ENCODE measurements at places on chromosomes 4 and X.

GRCh38 chr4:186918466-186918865 lies 194.8 kb upstream of the FAT1 start:
- no peak for DNase-seq

GRCh38 chr4:7928711-7929110 lies 10.9 kb downstream of the AFAP1 start:
- DNase-seq, result no peak

- peak; percentile 78 for DNase-seq
Observed at GRCh38 chr4:173522160-173522950, 7.7 kb downstream of the HAND2 start.

DNA sequence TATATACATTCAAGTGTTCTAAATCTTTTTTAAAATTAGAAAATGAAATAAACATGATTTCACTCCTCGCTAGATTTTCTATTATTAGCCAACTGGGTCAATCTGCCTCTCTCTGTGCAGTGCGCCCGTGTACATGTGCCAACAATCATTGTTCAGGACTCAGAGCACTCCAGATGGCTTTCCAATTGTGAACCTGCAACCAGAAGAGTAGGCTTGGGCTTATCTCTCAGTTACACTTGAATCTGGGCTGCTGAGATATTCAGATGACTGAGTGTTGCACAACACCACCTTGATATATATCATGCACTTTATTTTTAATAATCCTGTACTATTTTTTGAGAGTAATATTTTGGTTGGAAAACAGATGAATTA lies 184.0 kb upstream of the FSTL5 start:
- DNase-seq, result no peak

GRCh38 chr4:47270201-47270888 lies 193.2 kb downstream of the COMMD8 start:
- no peak for DNase-seq

GRCh38 chr4:77852892-77853495 lies 9.6 kb upstream of the MRPL1 start:
- DNase-seq, result no peak

DNA sequence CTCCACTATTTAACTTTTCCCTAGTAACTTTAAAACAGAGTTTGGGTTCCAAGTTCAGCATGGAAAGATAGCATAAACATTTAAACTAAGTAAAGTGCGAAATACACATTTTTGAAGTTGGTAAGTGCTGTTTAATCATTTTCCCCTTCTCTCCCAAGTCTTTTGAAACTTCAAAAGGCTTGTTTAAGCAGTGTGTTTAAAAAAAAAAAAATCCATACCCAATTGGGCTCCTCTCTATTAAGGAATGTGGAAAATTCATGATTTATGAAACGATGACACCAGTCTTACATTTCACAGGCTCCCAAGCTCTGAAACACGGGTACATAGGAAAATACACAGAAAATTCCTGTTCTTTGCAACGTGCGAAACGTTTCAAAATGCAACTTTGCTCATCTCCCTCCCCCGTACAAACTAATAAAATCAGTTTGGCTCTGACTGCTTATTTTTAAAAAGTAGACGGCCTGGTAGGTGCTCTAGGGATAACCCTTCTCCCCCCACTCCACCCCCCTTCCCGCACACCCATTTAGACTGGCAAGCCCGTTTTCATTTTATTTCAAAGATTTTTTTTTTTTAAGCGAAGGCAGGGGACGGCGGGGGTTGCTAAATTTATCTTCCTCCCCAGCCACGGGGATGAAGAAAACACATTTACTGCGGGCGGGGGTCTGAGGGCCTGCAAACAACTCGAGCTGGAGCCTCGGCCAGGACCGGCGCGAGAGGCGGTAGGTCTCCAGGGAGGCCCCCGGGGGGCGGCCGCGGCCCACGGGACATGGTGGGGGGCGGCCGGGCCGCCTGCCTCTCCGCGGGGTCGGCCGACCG lies 786 bp upstream of the ZFX start:
- peak; percentile 5 for DNase-seq

- DNase-seq, result no peak
Observed at GRCh38 chr4:71586087-71586763, 197.7 kb downstream of the GC start.

DNA sequence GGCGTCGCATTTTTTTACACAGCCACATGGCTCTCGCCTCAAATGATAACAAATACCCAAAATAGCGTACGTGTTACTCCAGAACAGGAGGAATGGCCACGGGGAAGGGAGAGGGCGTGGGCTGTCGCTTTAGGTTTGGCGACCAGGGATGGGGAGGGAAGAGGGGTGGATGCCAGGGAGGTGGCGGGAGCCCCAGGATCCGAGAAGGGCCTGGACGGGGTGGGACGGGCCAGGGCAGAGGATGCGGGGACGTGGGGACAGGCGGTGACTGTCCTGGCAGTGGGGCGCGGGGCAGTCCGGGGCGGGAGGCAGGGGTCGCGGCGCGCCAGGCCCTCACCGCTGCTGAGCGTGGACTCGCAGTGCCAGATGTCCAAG lies 631 bp downstream of the TMEM47 start:
- peak; percentile 70 for DNase-seq

DNA sequence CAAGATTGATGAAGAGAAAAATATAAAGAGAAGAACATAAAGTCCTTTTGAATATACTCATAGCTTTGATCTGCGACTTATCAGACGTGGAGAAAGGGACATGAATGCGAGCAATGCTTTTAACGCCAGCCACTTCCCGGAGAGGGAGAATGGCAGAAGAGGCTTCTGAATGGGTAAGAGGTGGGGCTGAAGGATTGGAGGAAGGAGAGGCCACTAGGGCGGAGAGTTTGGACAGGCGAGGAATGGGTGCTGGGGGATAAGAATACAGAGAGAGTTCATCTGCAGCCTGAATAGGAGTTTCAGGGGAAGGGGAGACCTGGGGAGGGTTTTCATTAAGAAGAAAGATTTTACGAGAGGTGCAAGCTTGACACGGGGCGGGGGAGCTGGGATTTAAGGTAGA lies 2534.9 kb downstream of the PCDH7 start:
- DNase-seq, result no peak

DNA sequence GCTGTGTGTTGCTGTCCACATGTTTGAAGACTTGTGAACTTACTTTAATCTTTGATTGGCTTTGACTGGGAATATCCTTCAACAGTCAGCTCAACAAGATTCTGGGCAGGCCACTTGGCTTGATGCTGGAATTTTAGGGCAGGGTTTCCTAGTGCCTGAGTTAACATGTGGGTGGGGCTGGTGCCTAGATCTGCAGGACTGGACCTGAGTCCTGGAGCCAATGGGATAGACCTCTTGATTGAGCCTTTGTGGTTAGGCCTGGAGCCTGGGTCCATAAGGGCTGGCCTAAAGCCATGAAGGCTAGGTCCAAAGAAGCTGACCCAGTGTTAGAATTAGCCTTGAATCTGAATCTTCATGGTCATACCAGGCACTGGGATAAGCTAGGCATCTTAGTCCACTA lies 757.1 kb upstream of the ADGRL3 start:
- DNase-seq, result no peak

DNA sequence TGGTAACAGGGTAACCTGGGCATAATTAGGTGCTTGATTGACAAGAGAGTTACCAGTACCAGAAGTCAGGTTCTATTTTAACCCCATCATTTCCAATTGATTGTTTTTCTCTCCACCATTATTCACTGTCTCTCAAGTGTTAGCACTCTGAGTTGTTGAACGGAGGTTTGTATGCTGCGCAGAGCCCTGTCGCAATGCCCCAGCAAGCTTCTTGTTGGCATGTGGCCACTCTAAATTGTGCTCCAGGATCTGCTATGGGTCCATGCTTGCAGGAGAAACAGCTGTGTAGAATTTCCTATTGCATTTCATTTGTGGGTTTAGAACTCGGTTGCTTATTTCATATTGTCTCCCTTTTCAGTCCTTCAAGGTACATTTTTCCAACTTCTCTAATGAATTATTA lies 98.2 kb downstream of the KLHL8 start:
- no peak for DNase-seq

DNA sequence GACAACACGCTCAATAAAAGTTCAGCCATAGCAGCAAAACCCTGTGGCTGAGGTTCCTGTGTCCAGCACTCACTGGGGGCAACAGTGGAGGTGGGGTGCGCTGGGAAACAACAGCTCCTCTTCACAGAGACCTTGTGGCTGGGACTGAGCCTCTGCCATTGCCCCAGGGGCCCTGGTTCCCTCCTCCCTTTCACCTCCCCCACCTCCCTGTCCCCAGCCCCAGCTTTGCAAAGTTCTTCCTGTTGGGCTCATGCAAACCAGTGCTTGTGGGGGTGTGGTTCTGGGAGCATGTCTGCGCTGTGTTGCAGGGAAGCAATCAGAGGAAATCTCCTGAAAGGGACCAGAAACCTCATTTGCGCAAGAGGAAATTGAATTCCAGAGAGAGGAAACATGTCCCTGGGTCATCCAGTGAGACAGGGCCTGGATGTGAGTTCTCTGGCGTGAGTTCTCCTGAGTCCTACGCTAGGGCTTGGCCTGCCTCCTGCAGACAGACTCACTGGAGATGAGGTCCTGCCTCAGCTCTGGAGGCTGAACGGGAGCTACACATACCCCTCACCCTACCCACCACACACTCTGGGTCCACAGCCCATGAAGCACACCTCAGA lies 7.4 kb downstream of the FATE1 start:
- no peak for DNase-seq

- peak; percentile 81 for DNase-seq
Observed at GRCh38 chr4:25030277-25031076, at the start of gene LGI2. LGI2 (minus strand) TSS chr4:25030946; CDS start chr4:25030693, 253 bp downstream.

GRCh38 chr4:160563552-160564282 lies 1460.8 kb downstream of the RAPGEF2 start:
- DNase-seq, result no peak

DNA sequence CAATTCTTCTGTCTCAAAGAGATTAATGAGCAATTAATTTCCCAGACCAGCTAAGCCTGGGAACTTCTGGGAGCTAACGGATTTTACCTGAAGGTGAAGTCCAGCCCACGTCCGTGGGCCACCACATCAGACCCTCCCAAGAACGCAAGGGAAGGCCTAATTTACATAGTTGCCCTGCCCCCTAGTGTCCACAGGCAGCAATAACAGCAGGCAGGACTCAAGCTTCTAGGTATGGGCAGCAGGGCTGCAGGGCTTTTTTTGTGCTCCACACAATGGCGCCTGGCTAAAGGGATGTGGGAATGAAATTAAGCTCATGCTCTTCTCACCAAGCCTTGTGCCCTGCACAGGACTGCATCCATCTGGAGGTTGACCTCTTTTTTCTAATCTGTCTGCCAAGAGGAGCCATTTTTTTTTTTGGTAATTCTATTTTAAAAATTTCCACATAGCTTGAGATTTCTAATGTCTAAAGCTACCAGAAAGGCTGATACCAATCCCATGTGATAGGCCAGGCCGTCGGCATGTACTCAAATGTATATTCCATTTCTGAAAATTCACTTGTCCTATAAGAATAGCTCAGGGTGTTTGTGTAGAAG lies 111.9 kb upstream of the TMEM164 start:
- DNase-seq, result peak; percentile 36

- no peak for DNase-seq
Observed at GRCh38 chr4:54229631-54230483, 764 bp downstream of the PDGFRA start.

DNA sequence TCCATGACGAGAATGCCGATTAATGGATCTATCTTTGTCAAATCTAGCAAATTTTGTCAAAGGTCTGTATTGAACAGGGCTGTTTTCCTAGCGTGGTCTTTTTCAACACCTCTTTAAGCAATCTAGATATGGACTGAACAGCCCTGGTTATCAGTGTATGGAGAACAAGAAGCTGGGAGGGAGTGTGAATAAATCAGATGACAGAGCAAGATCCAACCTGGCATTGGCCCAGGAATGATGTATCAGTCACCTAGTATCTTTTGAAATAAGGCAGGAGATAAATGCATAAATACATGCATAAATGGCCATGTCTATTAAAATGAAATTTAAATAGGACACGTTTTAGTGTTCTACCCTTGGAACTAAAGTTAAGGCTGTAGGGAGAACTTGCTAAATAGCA lies 15.7 kb upstream of the AP1S2 start:
- no peak for DNase-seq

GRCh38 chr4:38368613-38369012 lies 295.4 kb upstream of the KLF3 start:
- no peak for DNase-seq

GRCh38 chrX:17818726-17819125 lies 42.4 kb downstream of the RAI2 start:
- no peak for DNase-seq

DNA sequence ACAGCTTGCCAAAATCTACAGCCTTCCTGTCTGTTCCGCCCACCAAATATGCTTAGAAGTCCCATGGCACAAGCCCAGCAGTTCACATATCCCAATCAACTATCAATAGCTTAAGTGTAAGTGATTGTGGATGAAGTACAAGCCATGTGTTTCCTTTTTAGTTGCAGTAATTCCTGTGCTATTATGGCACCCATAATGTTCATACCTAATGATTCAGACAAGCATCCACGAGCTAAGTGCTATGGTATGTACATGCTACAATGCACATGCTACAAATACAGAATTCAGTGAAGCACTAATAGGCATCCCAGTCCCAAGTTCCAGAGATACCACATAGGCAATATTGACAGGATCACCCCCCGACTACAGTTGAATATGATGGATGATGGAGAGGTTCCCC lies 94.5 kb downstream of the PCDH19 start:
- DNase-seq, result no peak

DNA sequence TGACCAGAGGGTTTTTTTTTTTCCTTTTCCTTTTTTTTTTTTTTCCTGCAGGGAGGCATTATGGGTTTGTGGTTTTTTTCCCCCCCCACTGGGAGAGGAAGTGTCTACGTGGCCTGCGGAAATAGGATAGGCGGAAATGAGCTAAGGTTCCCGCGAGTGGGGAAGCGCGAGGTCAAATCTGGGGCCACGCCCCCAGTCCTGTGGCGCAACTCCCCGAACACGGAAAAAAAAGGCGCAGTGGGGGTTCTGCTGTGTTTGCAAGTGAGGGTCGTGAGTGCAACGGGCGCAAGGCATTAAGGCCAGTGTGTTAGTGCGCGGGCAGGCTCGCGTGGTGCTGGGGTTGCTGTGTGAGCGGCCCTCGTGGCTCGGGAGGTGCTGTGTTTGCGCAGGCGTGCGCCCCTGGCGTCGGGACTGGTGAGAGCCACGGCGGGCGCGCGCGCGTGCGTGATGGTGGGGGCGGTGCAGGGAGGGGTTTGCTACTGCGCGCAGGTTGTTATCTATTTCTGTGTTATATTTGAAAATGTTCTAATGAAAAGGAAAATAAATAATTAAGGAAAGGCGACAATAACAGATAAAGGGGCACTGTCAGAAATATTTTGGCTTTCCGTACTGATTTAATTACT lies 685 bp upstream of the MORF4L2 start:
- DNase-seq, result peak; percentile 83

DNA sequence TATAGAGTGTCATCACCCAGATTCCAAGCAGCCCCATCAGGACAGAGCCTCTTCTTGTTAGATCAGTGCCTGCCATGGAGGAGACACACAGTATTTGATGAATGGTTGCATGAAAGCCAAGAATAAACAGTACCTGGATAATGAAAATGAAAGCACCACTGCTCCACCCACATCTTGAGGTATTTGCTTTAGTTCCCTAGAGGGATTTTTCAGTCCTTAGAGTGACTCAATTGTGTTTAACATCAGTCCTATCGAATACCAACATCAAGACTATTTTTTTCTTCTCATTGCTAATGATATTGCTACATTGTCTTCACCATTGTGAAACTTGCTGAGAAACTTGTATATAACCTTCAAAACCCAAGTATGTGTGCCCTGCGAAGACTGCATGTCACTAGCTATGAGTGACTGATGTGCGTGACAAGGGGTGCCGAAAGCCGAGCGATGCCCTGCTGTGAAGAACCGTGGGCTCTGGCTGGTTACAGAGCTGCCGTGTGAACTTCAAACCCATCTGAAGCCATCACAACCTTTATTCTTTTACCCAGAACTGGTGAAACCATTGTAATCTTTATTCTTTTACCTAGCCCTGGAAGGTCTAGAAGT lies 211.3 kb upstream of the FAT1 start:
- no peak for DNase-seq
